ENCODE measurements at places on chromosomes 16 and 17.
A peak's percentile ranks its signal among the peaks of the same experiment; 100 is the strongest.

DNA sequence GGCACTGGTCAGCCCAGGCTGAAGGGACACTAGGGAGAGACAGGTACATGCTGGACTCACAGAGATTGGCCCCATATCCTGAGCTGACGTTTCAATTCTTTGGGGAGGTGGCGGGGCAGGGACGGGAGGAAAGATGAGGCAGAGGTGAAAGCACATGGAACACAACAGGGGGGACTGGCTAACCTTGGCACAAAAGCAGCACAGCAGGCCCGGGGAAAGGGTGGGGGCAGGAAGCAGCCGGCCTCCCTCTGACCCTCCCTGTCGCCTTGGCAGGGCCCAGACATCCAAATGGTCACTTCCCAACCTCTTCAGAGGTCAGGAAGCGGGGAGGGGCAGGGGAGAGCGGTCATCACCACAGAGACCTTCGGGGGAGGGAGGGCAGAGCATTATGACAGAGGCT lies 6.6 kb downstream of the VAT1 start:
- peak; percentile 85 for DNase-seq

GRCh38 chr16:11386791-11387546 lies 41.7 kb downstream of the RMI2 start:
- peak; percentile 74 for DNase-seq

GRCh38 chr16:53686710-53687109 lies 16.9 kb downstream of the RPGRIP1L start:
- DNase-seq: no peak

DNA sequence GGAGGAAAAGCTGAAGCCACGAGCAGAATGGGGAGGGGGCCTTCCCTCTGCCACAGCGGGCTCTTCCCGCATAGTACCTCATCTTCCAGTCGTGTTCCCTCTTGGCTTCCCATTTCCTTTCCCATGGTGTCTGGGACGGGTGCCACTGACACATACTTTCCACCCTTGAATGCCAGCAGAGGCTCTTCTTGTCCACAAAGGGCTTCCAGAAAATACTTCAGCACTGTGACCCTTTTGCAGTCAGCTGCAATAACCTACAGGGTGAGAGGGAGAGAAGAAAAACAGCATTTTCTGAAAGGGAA lies 30.7 kb downstream of the HIC1 start:
- no peak for DNase-seq

DNA sequence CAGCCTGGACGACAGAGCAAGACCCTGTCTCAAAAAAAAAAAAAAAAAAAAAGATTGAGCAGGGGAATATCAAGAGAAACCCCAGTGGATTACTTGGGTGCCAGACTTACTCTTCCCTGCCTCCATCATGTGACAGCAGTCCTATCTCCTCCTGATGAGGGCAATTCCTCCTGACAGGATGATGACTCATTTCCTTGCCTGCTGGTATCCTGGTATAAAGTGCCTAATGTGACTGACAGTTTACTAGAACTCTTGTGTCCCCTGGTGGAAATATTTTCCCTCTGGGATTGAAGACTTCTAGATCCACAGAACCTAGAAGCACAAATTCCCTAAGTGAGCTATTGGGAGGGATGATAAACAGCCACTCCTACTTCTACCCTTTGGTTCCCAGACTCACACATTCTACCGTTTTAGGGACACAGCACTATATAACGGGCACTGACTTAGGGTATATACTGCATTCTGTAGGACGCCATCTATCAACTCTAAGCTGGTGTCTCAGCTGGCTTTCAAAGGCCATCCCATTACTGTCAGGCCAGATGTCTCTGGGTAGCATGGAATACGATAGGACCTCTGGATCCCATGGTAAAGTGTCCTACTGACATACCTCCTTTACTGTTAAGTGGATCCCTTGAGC lies 114.6 kb upstream of the MED13 start:
- no peak for DNase-seq

GRCh38 chr17:58412961-58413586 lies 4.3 kb downstream of the RNF43 start:
- no peak for DNase-seq

GRCh38 chr17:30378825-30379302 lies at the start of gene CPD:
CPD (plus strand) TSS chr17:30378927; CDS start chr17:30378981, 54 bp downstream.
- peak; percentile 97 for DNase-seq

DNA sequence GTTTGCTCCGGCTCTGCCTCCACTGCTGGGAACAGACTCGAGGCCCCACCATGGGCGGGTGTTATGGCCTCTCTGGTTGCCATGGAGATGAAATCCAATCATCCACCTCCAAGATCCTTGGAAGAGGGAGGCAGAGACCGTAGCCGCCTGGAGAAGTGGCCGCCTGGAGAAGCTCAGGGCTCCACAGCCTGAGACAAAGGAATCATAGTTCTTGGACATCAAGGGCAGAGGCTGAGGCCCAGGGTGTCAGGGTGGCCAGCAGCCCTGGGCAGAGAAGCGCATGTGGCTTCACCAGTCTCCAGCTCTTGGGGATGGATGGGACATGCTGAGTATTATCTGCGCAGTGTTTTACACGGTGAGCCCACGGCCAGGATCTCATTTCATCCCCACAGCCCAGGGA lies 36.2 kb downstream of the ABR start:
- no peak for DNase-seq

GRCh38 chr16:76787394-76787793 lies 403.6 kb upstream of the MON1B start:
- DNase-seq: no peak

- DNase-seq: no peak
Measured at GRCh38 chr16:84446084-84446483, 58.4 kb downstream of the MEAK7 start.

- no peak for DNase-seq
Measured at GRCh38 chr17:58310511-58311428, 17.8 kb downstream of the TSPOAP1 start.

DNA sequence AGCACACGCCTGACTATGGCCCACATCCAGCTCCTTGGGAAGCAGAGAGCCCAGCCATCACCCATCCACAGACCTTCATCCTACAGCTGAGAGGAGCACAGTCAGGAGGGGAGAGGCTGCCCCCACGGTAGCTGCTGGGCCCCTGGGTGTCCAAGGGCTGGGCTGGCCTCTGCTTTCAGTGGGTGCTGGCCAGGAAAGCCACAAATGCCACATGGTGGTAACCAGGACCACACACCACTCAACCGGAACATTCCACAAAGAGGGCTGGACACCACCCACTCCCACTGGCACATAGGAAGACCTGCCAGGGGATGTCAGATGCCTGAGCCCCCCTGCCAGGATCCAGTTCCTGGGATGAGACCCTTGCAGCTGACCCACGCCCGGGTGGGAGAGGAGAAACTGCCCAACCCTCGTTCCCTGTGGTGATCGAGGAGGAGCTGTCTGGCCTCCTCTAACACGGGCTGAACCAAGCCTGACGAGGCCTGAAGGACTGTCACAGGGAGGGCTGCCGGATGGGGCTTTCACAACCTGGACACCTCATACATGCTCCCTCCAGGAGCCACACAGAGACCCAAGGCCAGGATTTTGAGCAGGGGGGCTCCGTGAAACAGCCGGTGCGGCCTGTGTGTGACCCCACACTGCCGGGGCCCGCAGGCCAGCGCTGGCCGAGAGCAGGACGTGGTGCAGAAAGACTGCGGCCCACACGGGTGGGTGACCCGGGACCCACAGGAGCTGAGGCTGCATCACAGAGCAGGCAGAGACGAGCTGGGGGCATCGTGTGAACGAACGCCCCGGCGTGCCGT lies 30.7 kb downstream of the PIEZO1 start:
- DNase-seq: no peak

DNA sequence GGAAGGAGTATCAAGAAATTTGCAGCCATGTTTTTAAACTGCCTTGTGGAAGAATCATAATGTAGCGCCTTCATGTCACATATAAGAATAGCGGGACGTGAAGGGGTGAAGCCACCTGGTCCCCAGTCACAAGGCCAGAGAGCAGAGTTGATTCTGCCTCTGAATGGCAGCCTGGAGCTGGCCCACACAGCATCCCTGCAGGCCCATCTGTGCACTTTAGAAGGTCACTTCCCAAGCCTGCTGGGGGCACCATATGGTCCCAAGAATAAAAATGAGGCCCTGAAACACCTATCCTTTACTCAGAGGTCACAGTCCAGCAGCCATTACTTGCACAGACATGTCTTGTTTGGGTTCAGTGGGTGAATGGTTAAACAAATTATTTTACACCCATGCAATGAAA lies 15.0 kb downstream of the CD300E start:
- DNase-seq: no peak

DNA sequence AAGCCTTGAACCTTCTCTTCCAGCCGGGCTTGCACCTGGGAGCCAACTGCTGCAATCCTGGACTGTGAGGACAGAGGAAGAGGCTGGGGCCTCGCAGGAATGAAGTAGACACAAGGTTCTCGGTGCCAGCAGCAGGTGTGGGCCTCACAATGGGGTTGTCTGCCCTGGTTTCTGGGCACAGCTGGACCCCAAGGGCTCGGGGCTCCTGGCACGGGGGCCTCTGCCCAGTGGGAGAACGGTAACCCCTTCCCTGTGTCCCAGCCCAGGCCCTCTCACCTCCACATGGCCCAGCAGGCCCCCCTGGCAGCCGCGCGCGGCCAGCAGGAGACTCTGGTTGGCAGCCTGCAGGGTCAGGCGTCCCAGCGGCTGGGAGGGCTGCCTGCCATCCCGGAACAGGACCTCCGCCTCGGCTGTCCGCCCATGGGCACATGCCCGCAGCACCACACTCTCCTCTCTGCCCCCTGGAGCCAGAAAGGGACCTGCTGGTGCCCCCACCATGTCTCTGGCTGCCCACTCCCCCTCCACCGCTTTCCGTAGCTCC lies 46.9 kb downstream of the RMI2 start:
- DNase-seq: peak; percentile 72

GRCh38 chr17:78667741-78668640 lies 90.8 kb upstream of the DNAH17 start:
- DNase-seq: peak; percentile 56

- no peak for DNase-seq
Measured at GRCh38 chr16:4659363-4660353, 33.7 kb upstream of the NUDT16L1 start.

GRCh38 chr16:18983565-18984434 lies at the start of gene TMC7:
TMC7 (plus strand) TSS chr16:18983934; CDS start chr16:18984064, 130 bp downstream.
- peak; percentile 76 for DNase-seq

Data from spleen (tissue), 13 donors.